ENCODE measurements at places on chromosomes 6 and 20.

GRCh38 chr6:152348116-152348515 is 289.0 kb downstream of the SYNE1 start:
- DNase-seq, result no peak

DNA sequence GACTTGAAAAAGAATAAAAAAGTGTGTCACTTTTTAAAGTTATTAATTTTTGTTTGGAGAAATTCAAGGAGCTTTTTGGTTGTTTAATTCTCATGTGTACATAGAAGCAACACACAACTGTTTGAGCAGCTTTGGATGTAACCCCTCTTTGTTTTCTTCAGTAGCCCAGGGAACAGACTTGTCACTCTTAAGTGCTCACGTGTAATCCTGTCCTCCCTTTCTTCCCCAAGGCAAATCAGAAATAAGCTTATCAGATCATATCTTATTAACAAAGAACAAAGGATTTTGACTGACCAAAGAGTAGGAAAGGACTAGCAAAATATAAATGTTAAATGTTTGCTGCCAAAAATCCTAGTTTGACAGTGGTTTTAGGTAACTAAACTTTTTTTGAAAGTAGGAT is 7.3 kb upstream of the FLRT3 start:
- DNase-seq, result no peak

GRCh38 chr6:113411011-113411410 is 446.1 kb upstream of the MARCKS start:
- no peak for DNase-seq

- no peak for DNase-seq
Observed at GRCh38 chr20:53819973-53820451, 226.4 kb upstream of the ZNF217 start.

DNA sequence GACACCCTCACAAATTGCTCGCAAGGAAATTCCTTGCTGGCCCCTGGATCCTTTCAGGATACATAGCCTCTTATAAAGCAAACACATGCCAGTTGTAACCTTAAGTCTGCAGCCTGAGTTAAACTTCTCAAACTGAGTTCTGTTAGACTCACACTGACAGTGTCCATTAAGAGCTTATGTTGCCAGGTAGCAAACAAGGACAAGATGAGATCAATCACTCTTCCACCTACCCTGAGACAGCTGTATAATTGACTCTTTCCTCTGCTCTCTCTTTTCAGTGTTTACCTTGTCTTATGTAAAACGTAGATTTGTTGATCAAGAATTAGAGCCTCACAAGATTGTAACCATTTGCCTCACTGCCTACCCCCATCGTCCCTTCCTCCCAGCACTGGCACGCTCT is 359.8 kb downstream of the EPM2A start:
- DNase-seq, result no peak

All from NCI-H460 (cell line).